ENCODE measurements at places on chromosomes 2 and 18.

DNA sequence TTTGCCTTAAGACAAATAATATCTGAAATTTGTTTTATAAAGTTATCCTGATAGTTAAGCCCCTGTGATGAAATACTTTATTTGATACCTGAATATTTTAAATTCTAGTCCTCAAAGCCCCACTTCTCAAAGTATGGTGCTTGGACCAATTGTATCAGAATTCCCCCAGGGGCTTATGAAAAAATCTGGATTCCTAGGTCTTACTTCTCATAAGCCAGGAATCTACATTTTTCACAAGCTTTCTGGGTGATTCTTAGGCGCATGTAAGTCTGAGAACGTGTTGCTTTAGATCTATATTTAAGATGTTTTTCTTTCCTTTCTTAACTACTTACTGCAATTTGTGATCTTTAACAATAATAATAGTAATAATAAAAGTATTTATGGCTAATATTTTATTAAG lies 53.1 kb downstream of the MYO1B start:
- DNase-seq = peak; percentile 46

DNA sequence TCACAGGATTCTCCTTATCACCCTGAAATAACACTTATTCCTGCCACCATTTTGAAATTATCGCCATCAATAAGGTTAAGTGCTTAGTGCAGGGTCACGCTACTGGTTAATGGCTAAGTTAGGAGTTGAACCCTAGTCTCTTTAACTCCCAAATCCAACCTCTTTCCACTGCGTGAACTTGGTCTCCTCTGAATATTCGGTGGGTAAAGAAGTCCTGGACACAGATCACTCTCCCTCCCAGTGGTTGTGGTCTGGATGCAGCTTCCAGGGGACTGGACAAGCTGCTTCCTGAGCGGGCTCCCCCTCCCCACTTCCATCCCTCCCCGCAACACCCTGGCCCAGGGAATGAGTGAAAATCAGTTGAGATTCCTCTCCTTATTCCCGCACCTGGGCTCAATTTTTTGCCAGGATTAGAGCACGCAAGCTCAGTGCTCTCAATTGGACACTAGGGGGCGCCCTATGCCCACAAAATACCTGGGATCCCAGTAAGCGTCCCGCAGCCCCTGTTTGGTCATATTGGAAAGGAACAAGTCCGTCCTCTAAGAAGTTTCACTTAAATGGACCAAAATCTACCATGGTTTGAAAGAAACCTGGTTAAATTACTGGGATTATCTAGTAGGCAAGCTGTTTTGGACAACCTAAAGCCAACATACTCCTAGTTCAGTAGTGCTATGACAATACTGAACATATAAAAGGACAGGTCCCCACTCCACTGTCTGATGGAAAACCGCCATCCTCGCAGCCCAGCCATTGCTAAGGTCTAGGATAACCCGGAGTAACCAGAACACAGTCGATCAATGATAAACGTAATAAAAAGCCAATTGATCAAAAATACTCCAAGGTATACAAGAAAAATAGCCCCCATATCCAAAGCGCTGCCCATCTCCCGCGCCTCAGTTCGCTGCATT lies 40.4 kb downstream of the DHRS9 start:
- DNase-seq = peak; percentile 64

DNA sequence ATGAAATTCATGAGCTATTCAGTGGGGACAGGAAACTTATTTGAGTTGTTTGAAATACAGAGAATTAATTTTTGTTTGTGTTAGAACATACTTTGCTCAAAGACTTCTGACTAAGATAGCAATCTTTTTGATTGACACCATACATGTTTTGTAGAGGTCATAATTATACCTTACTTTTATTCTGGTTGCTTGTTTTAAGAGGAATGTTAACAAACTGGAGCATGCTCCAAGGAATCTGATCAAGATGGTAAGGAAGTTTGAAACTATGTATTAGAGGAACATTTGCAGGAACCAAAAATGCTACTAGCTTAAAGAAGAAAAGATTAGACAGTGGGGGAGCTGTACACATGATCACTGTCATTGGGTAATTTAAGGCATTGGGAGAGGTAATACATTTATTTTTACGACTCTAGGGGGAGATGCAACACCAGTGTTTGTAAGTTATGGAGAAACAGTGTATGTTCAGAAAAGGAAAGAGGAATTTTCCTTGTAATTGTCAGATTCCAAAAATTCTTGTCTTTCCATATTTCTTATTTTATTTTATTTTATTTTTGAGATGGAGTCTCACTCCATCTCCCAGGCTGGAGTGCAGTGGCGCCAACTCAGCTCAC lies 8.0 kb downstream of the AGFG1 start:
- peak; percentile 49 for DNase-seq

DNA sequence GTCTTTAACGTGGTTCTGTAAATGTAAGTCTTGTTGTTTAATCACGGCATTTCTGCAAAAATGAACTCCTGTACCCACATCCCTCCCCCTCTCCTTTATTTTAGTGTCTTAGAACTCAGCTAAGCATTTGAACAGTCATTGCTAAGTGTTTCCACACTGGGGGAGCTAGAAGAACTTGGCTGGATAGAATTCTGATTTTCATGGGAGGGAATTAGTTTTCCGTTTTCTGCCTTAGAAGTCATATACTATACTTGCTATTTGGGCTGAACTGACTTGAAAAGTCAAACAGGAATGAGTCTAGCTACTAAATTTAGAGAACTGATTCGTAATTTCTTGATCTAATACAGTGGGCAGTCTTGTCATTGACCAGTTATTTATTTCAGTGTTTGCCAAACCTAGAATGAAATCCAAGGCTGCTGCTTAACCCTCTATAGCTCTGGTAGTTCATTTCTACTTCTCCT lies 61.1 kb downstream of the FMNL2 start:
- DNase-seq = peak; percentile 49

DNA sequence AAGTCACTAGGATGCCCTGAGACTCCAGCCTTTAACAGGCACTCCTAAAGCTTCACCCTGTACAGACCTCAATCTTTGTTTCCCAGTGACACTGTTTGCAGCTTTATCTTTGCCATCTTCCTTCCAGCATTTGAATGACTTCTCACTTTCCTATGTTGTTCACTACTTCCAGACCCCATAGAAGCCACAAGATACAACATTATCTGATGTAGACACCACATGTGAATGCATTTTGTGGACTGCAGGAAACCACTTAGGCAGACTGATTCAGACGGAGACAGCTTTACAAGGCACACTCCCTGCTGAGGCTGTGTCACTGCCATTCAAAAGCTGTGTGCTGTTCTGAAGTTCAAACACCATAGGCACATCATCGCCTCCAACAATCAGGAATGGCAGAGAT lies 67.3 kb upstream of the SPATS2L start:
- peak; percentile 51 for DNase-seq

GRCh38 chr2:30765876-30766470 lies 41.3 kb downstream of the CAPN13 start:
- DNase-seq = no peak

DNA sequence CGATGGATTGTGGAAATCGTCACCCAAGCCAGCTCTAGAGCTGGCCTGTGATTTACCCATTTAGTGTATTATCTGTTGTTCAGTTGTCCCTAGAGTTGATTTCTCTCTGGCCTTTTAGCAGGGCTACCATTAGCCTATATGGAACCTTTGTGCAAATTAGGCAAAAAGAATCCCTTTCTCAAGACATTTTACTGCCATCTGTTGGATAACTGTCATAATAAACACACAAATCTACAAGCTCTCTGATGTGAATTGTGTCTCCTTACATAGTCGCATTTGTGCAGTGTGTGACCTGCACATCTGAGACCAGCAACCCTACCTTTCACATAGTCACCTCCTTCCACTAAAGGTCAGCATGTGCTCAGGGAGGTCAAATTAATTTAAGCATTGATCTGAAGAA lies 34.0 kb downstream of the LOXHD1 start:
- DNase-seq = peak; percentile 24

- no peak for DNase-seq
These were observed 154.3 kb downstream of the EIPR1 start for GRCh38 chr2:3223080-3223923.

GRCh38 chr2:217756375-217757107 lies 246.3 kb downstream of the TNS1 start:
- peak; percentile 61 for DNase-seq

DNA sequence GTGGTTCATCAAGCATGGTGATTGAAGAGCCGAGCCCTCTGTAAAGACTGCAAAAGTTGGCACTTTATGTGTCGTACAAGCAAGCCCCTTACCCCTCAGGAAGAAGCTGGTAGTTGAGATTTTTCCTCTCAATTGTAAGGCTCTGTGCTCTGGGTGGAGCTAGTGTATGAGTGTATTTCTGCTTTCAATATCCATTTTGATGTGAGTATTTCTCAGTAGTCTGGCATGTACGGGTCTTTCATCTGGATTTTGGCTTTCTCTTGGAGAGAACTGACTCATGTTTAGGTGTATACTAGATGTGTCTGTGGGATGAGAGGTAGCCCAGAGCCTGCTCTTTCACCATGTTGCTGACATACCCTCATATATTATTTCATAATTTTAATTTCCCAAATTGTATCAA lies 406.6 kb upstream of the KCNJ3 start:
- DNase-seq = no peak

DNA sequence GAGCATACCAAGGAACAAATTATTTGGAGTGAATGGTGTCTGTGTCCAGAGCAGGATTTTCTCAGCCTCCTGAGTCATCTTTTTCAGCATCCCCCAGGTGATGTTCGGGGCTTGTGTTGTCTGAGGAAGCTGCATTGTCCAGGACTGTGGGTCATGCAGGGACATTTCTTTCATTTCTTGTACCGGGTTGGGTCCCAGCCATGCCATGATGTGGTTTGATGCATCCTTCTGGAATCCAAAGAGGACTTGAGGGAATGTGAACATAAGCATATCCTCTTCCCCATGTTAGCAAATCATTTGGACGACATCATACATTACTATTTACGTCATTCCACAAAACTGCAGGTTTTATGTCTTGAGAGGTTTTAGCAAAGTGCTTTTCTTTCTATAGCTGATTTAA lies 797.8 kb downstream of the CCDC85A start:
- peak; percentile 83 for DNase-seq

- peak; percentile 50 for DNase-seq
These were observed 2109.8 kb upstream of the CELF4 start for GRCh38 chr18:39675368-39675767.

DNA sequence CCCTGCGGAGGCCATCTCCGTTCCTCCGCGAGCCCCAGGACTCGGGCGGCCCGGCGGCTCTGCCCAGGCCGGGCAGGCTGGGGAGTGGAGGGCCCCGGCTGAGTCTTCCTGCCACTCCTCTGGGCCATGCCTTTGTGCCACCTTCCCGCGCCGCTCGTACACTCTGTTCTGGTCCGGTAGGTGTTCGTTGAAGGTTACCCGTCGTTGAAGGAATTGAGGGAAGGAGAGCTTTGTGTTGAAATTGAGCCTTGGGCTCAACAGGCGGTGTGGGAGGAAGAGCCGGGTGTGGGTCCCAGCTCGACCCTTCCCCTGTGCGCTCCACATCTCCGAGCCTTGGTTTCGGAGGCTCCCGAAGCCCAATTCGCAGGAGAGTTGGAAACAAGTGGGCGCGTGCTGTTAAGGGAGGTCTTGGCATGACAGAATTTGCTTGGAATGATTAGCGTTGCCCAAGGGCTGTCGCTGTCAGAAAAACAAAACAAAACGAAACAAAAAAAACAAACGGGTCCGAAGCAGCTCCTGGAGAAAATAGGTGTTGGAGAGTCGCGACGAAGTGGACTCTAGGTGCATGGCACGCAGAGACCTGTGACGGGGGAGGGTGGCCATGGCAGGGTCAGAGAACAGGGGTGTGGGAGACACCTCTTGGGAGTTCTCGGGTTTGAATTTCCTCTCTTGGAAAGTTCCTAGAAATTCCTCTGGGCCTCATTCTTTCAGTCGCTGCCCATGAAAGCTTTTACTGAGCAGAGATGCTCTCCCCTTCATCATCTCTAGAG lies 1.2 kb upstream of the MZT2A start:
- no peak for DNase-seq

DNA sequence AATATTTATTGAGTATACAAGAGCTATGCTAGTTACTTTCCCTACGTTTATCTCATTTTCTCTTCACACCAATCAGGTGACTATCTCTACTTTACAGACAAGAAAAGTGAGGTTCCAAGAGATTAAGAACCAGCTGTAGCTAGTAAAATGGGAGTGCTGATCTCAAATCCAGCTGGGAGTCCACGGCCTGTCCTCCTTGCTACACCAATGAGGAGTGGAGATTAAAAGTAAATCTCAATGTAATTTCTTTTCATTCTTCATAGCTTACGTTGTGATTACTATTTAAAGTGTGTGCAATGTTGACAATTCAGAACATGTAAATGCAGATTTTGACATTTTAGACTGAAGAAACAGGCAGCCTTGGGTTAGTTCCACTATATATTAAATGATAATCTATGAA lies 53.9 kb upstream of the NRP2 start:
- DNase-seq = no peak

DNA sequence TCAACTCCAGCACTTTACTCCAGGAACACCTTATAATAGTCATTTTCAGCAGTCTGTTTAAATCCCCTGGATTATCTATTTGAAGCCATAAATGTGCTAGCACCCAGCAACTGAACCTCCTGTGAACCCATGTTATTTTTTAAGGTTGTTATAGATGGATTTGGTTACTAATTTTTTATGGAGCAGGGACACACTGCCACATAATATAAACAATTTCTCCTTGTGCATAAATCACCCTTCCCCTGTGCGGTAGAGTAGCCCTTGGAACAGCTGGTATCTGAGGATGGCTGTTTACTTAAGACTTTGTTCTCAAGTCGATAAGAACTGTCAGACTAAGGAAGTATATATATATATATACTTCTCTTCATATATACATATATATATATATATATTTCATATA lies 367.4 kb downstream of the EPHA4 start:
- no peak for DNase-seq

- peak; percentile 57 for DNase-seq
These were observed 40.4 kb upstream of the ID2 start for GRCh38 chr2:8641301-8641965.

- no peak for DNase-seq
These were observed 57.5 kb upstream of the ATL2 start for GRCh38 chr2:38434595-38434994.

DNA sequence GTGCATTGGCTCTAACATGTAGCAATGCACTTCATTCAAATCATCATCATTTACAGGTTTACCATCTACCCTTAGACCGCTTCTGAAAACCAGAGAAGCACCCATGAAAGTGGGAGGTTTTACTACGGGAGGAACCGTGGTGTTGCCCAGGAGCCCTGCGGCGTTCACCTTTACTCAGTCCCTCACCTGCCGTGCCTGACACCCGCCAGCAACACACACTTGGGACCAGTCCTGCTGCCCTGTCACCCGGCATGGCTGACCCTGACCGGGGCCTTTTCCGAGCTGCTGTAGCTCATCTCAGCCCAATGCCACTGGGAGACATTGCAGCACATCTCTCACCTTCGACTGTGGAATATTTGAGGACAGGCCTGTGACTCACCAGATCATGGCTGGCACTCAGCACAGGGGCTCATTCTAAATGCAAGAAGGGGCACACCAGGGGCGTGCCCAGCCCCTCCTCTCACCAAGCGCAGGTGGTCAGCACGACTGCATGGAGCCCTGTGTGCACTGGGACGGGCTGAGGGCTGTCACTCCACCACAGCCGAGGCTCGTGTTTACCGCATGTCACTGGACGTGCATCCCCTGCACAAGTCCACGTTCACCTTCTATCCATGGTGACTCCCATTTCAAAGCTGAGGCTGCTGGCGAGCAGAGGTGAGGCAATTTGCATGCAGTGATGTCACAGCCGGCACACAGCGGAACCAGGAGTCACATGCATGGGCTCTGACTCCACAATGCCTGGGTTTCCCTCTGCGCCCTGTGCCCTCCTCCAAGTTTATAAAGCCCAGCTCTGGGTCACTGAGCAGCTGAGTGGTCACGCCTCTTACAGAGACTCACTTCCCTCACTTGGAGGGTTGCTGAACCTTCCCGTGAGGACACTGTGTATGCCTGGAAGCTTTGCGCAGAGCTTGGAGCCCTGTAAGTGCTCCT lies 76.7 kb upstream of the SNTG2 start:
- no peak for DNase-seq

- DNase-seq = peak; percentile 34
These were observed 177.7 kb upstream of the OSR1 start for GRCh38 chr2:19536136-19536535.

Measured in fibroblast of upper back skin (primary cell).